ENCODE measurements at places on chromosomes 2 and 18. TPM values are rescaled to one million over a fixed set of nuclear protein-coding genes. Genes with fewer than 3 reads are reported as not detected.

Gene DUSP2
- total RNA-seq = 17.0 TPM

Gene DLX1
- total RNA-seq = 10.2 TPM

Gene HTR2B
- not detected for total RNA-seq

Gene CERKL
- total RNA-seq = not detected

Gene ZNF396
- total RNA-seq = 1.4 TPM

Gene TMEM182
- 0.98 TPM for total RNA-seq

Gene IWS1
- 28.0 TPM for total RNA-seq

Gene TUBA3D
- total RNA-seq = not detected

Gene PAX3
- 21.6 TPM for total RNA-seq

Gene GPR39
- total RNA-seq = 4.0 TPM

Gene PDE11A
- 0.04 TPM for total RNA-seq

Gene SKA1
- 21.3 TPM for total RNA-seq

Gene MC5R
- total RNA-seq = 0.32 TPM

Gene FBLN7
- 0.21 TPM for total RNA-seq

Gene NT5DC4
- total RNA-seq = not detected

Gene SCYGR2
- not detected for total RNA-seq

Gene PLA2R1
- 0.88 TPM for total RNA-seq

Gene QPCT
- total RNA-seq = 5.9 TPM

Gene TMEM169
- total RNA-seq = 0.88 TPM

Gene PROKR1
- total RNA-seq = not detected

Gene ANKRD62
- total RNA-seq = not detected

Gene CNOT9
- total RNA-seq = 40.3 TPM

Gene TMSB10
- 7,729 TPM for total RNA-seq

Gene DCC
- 0.21 TPM for total RNA-seq

Gene TOGARAM2
- not detected for total RNA-seq

Gene FOSL2
- total RNA-seq = 16.4 TPM

Gene CRYBA2
- not detected for total RNA-seq

Gene E2F6
- 26.4 TPM for total RNA-seq

Gene SERPINB13
- not detected for total RNA-seq

Gene RAX
- total RNA-seq = not detected

Gene CCDC74B
- 21.1 TPM for total RNA-seq

Gene GAD1
- total RNA-seq = 7.2 TPM

Gene PDE1A
- not detected for total RNA-seq

Gene TCF23
- not detected for total RNA-seq

Gene SNRNP27
- total RNA-seq = 53.8 TPM

Gene FAM110C
- 0.30 TPM for total RNA-seq

Gene GCKR
- total RNA-seq = not detected

Gene FOXI3
- not detected for total RNA-seq

Gene HOXD13
- 5.3 TPM for total RNA-seq

Gene INPP5D
- total RNA-seq = 0.72 TPM

Gene CTAGE1
- not detected for total RNA-seq

Gene DNAH7
- 0.04 TPM for total RNA-seq

Gene SLC19A3
- total RNA-seq = 1.1 TPM

Gene TUBA4B
- not detected for total RNA-seq

Gene CXCR2
- total RNA-seq = not detected

Gene SNRNP200
- 67.3 TPM for total RNA-seq

Gene PLB1
- total RNA-seq = 0.58 TPM

Gene NPHP1
- 5.7 TPM for total RNA-seq

Gene POTEC
- 0.88 TPM for total RNA-seq

All from A375 (cell line).